ENCODE measurements at places on chromosomes 3 and 15.

DNA sequence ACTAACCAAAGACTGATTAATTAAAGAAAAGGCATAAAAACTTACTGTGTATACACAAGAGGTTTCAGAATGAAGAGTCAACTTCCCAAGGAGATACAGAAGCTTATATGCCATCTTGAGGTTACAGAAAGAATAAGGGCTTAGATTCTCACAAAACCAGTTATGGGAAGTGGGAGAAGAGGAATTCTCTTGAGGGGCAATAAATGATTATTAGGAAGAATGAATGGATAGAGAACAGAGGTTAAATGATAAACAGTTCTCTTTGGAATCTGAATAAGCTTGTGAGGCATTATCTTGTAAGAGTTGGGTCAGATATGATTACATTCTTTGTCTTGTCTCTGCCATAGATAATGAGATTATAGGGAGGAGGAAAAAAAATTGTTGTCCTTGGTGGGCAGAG, 126.7 kb upstream of the SPATA16 start:
- DNase-seq: no peak

DNA sequence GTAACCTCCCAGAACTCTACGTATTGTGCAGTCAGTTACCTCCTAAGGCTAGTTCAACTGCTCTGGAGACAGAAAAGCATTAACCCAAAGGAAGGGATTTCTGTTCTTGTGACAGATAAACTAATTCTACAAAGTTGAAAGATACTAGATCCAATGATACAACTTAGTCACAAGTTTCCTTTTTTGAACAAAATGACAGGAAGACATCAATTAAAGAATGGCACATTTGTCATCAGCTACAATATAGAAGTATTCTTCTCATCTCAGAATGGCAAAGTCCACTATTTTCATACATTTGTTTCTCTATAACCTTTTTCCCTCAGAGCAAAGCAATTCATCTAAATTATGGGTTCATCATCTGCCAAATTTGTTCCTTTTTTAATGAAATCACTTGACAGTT, 43.7 kb downstream of the ISL2 start:
- no peak for DNase-seq

DNA sequence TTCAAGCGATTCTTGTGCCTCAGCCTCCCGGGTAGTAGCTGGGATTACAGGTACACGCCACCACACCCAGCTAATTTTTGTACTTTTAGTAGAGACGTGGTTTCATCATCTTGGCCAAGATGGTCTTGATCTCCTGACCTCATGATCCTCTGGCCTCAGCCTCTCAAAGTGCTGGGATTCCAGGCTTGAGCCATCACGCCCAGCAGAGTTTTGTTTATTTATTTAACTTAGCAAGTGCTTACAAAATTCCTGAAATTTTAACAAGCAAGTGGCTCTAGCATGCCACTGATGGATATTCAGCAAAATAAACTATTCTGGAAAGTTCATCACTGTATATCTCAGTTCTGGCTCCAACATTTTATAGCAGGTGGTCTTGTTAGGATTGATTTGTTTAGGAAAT, 585.9 kb downstream of the OTOL1 start:
- no peak for DNase-seq

DNA sequence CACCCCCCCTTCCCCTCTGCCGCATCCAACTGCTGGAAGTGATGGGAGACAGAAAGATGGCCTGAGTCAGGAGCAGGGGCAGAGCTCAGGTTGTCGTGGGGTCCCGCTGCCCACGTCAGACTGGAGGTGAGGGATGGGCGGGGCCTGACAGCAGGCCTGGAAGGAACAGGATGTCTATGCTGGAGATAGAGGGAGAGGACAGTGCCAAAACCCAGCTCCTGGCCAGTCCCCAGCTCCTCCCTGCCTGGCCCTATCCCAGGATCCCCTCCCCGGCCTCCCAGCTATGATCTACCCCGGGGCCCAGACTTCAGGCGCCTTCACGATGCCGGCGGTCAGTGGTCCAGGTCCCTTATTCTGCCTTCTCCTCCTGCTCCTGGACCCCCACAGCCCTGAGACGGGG, at the start of gene LMAN1L:
LMAN1L (plus strand) TSS at position 303 of the 400 bp plus-strand sequence; CDS start at position 323, 20 bp downstream.
- no peak for DNase-seq

GRCh38 chr3:151085889-151086483, 522 bp downstream of the MED12L start:
- no peak for DNase-seq

- peak; percentile 48 for DNase-seq
Observed at GRCh38 chr15:58988006-58988785, 733 bp downstream of the RNF111 start.

DNA sequence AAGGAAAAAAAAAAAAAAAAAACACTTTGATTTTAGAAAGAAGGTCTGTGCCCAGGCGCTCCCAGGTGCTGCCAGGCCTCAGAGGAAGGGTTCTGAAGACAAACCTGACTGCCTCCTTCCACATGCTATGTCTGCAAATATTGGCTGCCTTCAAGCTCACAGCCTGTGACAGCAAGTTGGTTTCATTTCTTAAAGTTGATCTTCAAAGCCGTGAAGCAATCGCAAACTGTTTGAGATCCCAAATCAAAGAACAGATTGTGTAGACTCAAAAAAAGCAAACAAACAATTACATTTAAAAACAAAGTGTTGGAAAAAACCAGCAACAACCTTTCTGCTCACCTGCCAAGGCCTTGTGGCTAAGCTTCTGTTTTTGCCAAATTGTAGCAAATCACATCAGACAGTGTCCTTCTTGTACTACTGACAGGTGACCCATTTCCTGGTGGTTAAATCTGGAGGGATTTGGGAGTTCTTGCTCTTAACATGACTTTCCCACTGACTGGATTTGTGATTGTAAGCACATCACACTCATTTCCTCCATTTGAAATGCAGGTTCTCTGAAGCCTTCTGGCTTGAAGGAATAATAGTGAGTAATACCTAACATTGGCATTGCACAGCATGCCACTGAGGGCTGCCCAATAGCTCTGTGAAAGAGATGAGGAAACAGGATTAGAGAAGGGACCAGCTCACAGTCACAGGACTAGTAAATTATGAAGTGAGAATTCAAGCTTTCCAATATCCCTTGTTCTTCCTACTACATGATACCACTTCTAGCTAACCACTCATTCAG, 502.4 kb downstream of the LPP start:
- no peak for DNase-seq
